WTC11 (cell line): ENCODE measurements at places on chromosomes 13 and 19.

- no peak for DNase-seq
These were observed 345.1 kb downstream of the MTUS2 start for GRCh38 chr13:29165216-29165615.

- no peak for DNase-seq
These were observed 30.6 kb upstream of the ZNF681 start for GRCh38 chr19:23789246-23789645.

DNA sequence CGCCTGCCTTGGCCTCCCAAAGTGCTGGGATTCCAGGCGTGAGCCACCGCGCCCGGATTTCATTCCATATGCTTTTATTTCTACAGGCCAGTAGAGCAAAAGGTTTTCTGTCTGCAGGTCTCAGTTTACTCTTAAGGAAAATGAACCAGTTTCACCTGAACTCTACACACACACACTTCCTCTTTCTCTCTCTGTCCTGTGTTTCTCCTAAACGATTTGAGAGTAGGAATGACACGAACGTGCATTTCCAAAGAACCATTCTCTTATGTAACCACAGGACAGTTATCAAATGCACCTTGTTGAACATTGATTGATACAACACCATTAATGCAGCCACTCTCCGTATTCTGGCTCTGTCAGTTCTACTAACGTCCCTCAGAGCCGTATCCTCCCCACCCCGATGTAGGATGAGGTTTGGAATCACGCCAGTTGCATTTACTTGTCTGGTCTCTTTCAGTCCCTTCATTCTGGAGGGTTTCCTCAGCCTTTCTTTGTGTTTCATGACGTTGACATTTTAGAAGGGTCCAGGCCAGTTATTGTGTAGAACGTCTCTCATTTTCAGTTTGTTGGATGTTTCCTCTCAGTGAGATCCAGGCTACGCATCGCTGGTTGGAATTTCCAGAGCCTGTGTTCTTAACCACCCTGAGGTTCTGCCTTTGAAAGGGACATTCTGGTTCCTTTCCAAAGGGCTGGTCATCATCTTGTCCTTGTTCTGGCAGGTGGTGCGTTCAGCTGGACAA lies 36.0 kb downstream of the BICRA start:
- no peak for DNase-seq

DNA sequence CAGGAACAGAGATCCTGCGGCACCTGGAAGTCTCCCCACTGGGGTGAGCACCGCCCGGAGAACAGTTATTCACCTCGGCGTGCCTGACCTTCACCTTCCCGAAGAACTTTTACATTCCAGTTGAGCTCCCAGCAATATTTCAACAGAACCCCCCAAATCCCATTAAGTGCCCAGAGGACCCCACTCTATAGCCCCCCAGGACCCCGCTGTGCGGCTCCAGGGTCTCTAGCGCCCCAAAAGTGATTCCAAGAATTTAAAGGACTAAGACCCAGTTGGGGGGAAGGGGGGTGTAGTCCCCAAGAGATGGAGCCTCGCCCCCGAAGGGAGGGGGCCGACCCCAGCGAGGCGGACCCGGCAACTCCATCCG lies 480 bp downstream of the GPR108 start:
- DNase-seq, result no peak

GRCh38 chr19:55467236-55468053 lies 2.9 kb upstream of the C19orf85 start:
- DNase-seq, result peak; percentile 77

DNA sequence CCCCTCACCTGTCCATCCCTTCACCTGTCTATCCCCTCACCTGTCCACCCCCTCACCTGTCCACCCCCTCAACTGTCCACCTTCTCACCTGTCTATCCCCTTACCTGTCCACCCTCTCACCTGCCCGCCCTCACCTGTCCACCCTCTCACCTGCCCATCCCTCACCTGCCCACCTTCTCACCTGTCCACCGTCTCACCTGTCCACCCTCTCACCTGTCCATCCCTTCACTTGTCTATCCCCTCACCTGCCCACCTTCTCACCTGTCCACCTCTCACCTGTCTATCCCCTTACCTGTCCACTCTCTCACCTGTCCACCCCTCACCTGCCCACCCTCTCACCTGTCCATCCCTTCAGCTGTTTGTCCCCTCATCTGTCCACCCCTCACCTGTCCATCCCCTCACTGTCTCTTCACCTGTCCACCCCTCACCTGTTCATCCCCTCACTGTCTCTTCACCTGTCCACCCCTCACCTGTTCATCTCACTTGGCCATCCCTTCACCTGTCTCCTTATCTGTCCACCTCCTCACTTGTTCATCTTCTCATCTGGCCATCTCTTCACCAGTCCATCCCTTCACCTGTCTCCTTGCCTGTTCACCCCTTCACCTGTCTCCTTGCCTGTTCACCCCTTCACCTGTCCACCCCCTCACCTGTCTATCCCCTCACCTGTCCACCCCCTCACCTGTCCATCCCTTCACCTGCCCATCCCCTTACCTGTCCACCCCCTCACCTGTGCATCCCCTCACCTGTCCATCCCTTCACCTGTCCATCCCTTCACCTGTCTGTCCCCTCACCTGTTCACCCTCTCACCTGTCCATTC lies 12.7 kb upstream of the KANK2 start:
- DNase-seq, result no peak

DNA sequence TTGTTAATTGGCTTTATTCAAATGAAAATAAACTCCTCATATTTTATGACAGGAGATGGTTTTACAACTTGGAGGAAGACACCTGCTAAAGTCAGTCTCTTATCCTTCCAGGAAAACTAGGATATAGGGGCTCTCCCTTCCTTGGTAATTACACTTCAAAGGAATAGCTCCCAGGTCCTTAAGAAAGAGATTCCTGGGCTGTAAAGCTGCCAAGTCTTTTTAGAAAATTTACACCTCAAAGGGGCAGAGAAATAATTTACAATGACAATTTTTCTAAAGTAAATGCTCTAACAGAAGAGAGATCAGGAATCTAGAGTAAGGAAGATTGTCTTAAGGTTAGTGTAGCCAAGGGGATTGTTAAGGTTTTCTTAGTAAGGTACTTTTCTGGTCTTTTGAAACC lies 1359.0 kb downstream of the OLFM4 start:
- no peak for DNase-seq

DNA sequence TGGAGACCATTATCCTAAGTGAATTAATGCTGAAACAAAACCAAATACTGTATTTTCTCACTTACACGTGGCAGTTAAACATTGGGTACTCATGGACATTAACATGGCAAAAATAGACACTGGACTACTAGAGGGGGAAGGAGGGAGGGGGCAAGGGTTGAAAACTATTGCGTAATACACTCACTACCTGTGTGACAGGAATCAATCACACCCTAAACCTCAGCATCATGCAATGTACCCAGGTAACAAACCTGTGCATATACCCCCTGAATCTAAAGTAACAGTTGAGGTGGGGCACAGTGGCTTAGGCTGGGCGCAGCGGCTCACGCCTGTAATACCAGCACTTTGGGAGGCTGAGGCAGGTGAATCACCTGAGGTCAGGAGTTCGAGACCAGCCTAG lies 207.0 kb downstream of the TDRD3 start:
- no peak for DNase-seq

GRCh38 chr19:13848798-13849676 lies 27.9 kb upstream of the NANOS3 start:
- no peak for DNase-seq

- DNase-seq, result no peak
These were observed 1.9 kb downstream of the ZNF586 start for GRCh38 chr19:57771417-57771816.

DNA sequence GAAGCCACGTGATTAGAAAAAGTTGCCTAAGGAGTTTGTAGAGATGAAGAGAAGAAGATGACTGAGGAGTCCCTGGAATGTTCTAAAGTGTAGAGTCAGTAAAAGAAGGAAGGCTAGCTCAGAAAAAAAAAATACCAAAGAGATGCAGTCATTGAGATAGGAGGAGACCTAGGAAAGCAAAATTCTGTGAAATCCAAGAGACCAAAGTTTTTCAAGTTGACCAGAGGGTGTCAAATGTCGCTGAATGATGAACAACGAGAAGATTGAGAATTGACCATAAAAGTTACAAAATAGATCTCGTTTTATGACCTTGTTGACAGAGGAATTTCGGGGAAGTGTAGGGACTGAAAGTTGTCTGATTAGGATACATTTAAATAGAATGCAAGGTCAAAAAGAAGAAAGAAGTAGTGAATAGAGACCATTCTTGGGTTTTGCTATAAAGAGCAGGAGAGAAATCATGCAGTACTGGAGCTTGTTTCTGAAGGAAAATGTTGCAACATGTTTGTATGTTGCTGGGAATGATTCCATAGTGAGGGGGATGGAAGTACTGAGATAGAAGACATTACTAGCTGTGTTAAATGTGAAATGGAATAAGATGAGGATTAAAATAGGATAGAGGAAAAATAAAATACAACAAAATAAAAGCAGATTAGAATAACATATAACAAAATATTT lies 30.2 kb upstream of the HTR2A start:
- no peak for DNase-seq

- DNase-seq, result no peak
These were observed 15.4 kb upstream of the ESD start for GRCh38 chr13:46812301-46812797.

DNA sequence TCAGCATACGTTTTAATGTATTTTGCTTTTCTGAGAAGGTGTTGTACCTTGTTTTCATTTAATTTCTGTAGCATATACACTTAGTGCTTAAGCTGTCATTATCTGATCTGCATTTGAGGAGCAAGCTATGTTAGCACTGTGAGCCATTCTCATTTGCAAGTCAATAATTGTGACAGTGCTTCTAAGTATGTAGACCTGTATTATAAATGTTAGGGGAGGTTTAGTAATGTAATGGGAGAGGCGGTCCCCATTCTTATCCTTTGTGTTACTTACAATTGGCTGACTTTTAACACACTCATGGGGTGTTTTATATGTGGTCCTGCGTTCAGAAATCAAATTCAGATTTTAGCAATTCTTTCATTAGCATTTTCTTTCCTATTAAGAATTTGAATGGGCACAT lies 90.2 kb downstream of the GPC6 start:
- DNase-seq, result no peak
